ENCODE measurements at places on chromosomes 7 and 10.
A peak's percentile ranks its signal among the peaks of the same experiment; 100 is the strongest.

- DNase-seq, result no peak
These were observed 128.3 kb downstream of the PRPF18 start for GRCh38 chr10:13715100-13715499.

GRCh38 chr7:112484671-112485167 lies 3.9 kb downstream of the LSMEM1 start:
- DNase-seq, result no peak

DNA sequence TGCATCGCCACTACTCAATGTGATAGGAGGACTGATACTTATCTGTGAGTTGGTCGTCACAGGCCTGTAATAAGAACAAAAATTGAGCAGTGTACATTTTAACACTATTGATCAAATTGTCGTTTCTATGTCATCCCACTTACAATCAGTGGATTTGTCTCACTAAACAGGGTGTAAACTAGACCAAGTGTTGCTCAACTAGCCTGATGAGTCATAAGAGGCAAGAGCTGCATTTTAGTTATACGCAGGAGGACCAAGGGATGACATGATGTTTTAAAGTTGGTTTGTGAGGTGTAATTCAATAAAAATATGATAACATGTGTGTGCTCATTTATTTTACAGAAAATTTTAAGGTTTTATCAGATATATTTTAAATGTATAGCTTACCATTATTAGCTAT lies 1239.2 kb downstream of the REEP3 start:
- DNase-seq, result no peak

GRCh38 chr10:86179153-86179524 lies 187.5 kb downstream of the GRID1 start:
- DNase-seq, result no peak

DNA sequence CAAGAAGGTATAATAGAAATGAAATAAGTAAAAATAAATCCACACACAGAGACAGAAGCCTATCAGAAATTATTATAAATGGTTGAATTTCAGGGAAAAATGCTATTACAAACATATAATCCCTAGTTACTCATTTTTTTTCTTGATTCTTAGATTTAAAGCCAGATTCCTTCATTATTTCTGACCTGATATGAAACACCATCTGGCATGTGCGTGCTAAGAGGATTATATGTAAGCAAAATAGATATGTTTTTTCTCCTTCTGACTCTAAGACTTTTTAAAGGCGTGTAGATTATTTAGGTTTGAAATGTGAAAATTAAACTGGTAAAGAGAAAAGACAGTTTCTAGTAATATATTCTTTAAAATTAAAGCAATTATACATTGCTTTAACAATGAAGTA lies 236.7 kb upstream of the ETV1 start:
- DNase-seq, result no peak

DNA sequence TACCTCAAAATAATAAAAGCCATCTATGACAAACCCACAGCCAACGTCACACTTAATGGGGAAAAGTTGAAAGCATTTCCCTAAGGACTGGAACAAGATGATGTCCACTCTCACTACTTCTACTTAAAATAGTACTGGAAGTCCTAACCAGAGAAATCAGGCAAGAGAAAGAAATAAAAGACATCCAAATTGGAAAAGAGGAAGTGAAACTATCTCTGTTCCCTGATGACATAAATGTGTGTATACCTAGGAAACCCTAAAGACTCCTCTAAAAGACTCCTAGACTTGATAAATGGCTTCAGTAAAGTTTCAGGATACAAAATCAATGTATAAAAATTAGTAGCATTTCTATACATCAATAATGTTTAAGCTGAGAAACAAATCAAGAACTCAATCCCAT lies 314.1 kb downstream of the WDR37 start:
- DNase-seq, result no peak

- no peak for DNase-seq
These were observed 81.9 kb upstream of the DYNC1I1 start for GRCh38 chr7:95690367-95690947.

- DNase-seq, result peak; percentile 51
These were observed 1.6 kb downstream of the SFMBT2 start for GRCh38 chr10:7409045-7409731.

- DNase-seq, result no peak
These were observed 11.6 kb upstream of the IMPDH1 start for GRCh38 chr7:128421384-128421783.

DNA sequence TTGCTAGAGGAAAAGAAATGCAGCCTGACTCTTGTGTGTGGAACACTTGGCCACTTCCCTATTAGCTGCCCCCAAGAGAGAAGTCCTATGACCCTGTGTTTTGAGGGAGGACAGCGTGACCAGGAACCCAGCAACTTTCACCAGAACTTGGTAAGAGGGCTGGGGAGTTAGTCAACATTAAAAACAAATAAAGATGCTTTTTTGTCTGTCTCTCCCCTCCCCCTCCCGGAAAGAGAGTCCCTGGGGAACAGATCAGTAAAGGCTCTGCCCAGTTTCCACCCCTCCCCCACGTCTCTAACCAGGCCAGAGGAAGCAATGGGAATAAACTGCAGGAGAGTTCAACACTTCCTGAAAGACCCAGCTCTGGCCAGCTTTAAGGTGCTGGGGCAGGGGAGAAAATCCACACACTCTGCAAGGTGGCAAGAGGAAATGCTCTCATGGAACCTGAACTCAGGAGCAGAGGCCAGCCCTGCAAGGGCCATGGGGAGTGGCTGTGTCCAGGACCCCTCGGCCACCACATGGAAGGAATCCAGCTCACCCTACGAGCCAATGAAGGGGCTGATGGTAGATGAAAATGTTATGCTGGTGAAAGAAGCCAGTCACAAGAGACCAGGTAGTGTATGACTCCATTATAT lies 21.5 kb downstream of the SH3PXD2A start:
- no peak for DNase-seq

DNA sequence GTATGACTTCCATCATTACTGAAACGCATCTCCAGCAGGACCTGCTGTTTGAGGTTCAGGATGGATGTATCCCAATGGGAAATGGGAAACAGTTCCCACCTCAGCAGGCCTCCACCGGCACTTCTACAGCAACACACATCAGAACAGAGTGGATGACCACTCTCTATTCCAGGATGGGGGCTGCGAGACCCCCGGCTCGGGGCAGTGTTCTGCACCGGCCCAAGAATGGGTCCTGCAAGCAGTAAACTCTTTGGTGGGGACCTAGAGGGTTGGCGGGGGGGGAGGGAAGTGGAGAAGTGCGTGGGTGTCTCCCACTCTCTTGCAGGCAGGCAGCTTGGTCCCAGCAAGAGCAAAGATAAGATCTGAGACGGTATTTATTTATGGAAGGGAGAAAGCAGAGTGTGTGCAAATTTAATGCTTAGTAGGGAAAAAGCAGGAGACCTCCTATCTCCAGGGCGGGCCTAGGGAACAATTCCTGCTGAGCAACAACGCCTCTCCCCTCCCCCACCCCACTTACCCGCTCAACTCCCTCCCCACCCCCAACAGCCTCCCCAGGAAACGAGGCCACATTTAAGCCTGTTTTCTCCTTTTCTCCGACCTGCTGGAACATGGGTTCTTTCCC lies 4.0 kb downstream of the SFMBT2 start:
- peak; percentile 10 for DNase-seq

- DNase-seq, result no peak
These were observed 143.0 kb downstream of the ST7 start for GRCh38 chr7:117096330-117096729.

DNA sequence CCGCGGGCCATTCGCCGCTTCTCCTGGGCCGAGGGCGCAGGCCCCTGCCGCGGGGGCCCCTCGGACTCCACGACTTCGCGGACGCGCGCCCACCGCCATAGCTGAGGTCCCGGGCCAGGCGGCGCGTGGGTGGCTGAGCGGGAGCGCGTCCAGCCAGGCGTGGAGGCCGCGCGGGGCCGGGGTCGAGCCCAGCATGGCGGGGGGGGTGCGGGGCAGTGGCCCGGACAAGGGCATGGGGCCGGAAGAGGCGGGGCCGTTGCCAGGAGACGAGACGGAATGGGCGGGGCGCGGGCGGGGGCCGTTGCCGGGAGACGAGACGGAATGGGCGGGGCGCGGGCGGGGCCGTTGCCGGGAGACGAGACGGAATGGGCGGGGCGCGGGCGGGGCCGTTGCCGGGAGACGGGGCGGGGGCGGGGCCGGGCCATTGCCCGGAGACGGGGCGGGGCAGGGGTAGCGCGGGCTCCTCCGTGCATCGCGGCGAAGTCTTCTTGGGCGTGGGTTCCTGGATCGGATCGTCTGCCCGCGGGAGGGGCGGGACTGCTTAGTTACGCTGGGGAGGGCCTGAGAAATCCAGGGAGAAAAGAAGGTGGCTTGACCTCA lies 14.8 kb downstream of the ADAM8 start:
- peak; percentile 91 for DNase-seq

GRCh38 chr7:54129035-54129434 lies 413.1 kb upstream of the VSTM2A start:
- no peak for DNase-seq

GRCh38 chr7:128424686-128425275 lies 15.0 kb upstream of the IMPDH1 start:
- no peak for DNase-seq

- DNase-seq, result no peak
These were observed 98.7 kb downstream of the ITIH5 start for GRCh38 chr10:7567911-7568620.

- no peak for DNase-seq
These were observed 451.9 kb downstream of the GRID1 start for GRCh38 chr10:85914720-85915119.

GRCh38 chr10:88670497-88670896 lies 6.3 kb downstream of the LIPF start:
- DNase-seq, result no peak

DNA sequence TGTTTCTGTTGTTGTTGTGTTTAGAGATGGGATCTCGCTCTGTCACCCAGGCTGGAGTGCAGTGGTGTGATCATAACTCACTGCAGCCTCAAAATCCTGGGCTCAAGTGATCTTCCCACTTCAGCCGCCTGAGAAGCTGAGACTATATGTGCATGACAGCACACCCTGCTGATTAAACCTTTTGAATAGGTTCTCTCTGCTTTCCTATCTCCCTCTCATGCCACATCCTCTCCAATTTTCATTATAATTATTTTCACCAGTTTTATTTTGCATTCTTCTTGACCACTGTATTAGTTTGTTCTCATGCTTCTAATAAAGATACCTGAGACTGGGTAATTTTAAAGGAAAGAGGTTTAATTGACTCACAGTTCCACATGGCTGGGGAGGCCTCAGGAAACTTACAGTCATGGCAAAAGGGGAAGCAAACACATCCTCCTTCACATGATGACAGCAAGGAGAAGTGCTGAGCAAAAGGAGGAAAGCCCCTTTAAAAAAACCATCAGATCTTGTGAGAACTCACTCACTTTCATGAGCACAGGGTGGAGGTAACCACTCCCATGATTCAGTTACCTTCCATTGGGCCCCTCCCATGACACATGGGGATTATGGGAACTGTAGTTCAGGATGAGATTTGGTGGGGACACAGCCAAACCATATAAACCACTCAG lies 12.9 kb downstream of the AGK start:
- DNase-seq, result no peak

DNA sequence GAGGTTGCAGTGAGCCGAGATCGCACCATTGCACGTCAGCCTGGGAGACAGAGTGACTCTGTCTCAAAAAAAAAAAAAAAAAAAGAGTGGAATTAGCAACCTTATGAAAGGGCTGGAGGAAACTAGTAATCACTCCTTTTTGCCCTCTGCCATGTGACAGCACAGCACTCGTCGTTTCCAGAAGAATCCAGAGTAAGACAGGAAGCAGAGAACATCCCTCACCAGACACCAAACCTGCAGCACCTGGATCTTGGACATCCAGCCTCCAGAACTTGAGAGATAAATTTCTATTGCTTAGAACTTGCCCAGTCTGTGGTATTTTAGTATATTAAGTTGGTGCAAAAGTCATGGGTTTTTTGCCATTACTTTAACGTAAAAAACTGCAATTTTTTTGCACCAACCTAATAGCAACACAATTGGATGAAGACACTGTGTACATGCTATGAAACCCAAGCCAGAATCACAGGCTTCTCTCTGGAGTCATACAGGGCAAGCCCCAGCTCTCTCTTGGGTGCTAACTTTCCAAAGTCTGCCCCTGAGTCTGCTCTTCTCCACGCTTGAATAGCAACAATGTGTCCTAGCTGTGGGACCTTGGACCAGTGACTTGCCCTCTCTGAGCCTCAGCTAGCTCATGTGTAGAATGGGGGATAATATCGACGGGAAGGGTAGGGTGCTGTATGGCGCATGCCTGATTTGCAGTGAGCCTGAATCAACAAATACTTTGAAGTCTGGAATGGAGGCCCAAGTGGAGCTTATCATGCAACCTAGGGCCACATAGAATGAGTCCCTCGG lies 55.1 kb downstream of the CHST3 start:
- DNase-seq, result no peak

DNA sequence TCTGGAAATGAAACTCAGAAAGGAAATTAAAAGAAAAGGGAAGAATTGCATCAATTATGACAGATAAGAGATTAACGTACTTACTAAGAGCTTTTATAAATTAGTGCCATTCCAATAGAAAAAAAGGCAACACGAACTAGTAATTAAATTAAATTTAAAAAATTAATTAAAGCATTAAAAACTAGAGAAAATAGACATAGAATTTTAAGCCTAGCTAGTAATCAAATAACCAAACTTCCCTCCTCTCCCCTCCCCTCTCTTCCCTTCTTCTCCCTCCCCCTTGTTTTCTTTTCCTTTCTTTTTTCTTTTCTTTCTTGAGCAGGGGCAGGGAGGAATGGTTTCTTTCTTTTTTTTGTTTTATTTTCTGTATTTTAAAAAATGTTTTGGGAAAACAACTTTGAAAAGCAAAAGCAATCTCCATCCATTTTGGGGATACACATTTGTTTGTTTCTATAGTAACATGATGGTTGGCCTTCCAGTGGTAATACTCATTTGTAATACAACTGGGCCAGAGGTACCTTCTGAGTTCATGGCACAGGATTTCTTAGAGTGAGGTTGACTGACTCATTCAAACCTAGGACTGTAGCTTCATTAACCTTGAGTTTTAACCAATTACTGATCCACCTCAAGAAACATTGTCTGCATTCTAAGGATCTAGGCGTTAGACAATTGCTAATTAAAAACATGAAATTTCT lies 132.6 kb downstream of the ST7 start:
- no peak for DNase-seq

- no peak for DNase-seq
These were observed 182.6 kb downstream of the ADAM12 start for GRCh38 chr10:126205486-126206205.

DNA sequence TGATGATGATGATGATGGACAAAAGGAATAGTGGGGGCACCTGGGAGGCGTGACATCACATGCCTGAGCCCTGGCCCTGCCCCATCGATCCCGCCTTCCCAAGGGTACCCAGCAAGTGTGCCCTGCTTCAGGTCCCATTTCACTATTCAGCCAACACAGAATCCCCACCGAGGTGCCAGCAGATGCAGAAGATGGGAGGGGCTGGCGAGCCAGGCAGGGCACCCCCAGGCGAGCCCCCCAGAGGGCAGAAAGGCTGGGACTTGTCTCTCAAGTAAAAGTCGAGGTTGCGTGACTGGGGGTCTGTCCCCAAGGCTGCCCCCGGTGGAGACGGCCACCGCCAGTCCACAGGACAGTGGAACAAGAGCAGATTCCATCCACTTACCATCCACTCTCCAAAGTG lies 57.5 kb downstream of the INSIG1 start:
- no peak for DNase-seq
